Trophoblast cell (in vitro differentiated cells and primary cell): ENCODE measurements at places on chromosomes 1 and 21.

GRCh38 chr1:25815208-25816111 is 4.3 kb upstream of the MTFR1L start:
- DNase-seq: no peak

- DNase-seq: peak; percentile 7
Measured at GRCh38 chr1:93177991-93178390, 2.2 kb downstream of the TMED5 start.

GRCh38 chr1:18119289-18119688 is 11.7 kb downstream of the IGSF21 start:
- DNase-seq: no peak

GRCh38 chr1:1245178-1245816 is 1.2 kb downstream of the C1QTNF12 start:
- no peak for DNase-seq

GRCh38 chr21:38433471-38433870 is 64.8 kb downstream of the ERG start:
- no peak for DNase-seq

DNA sequence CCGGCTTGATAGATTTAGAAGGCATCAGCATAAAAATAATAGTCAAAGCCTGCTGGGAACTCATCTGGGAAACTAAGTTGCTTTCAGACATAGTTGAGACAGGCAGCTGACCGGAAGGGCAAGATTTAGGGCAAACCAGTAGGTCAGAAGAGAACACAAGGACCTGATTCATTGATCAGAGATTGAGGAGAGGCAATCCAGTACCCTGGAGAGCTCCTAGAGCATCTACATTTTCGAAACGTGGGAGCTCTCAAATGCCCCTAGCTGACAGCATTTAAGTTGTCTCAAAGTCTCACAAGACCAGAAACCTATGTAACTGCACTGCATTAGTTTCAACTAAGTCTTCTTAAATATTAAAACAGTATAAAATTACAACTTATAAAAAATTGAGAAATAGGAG is 22.9 kb upstream of the MTF2 start:
- DNase-seq: peak; percentile 30

GRCh38 chr1:75727571-75727970 is 3.1 kb downstream of the ACADM start:
- DNase-seq: no peak

DNA sequence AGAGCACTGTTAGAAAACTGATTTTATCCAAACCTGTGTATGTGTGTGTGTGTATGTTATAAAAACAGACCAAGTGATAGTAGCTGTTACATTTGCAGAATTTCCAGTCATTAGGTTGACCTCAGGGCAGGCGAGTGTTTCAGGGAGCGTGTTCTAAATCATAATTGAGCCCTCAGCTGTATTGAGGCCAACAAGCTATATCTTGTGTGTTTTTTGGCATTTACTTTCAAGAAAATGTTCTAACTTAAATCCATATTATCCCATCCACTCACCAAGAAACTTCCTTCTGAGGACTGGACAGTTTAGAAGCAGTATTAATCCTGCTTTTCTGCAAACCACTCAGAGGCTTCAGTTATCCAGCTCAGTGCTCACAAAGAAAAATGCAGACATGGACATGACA is 12.0 kb downstream of the DDAH1 start:
- DNase-seq: no peak

GRCh38 chr1:244100276-244100675 is 49.2 kb downstream of the ZBTB18 start:
- DNase-seq: no peak

- no peak for DNase-seq
Measured at GRCh38 chr1:22870201-22870871, 102.3 kb downstream of the LACTBL1 start.

DNA sequence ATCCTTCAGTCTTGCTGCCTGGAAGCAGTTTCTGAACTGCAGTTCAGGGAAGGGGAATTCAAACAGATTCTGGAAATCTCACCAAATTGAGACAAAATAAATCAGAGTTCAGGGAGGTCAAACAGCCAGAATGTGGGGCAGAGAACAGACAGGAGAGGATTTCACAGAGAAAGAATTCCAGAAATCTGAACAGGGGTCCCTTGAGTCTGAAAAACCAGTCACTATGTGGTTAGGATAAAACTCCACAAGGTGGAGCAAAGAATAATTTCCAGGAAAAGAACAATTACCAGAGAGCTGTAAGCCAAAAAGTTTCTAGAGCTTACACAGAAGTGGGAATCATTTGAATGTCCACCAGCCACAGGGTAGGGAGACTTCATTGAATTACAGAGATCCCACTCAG is 84.7 kb downstream of the URB2 start:
- no peak for DNase-seq

GRCh38 chr1:217332431-217333065 is 298.3 kb downstream of the GPATCH2 start:
- no peak for DNase-seq

GRCh38 chr1:55781003-55781402 is 565.8 kb upstream of the USP24 start:
- DNase-seq: no peak

DNA sequence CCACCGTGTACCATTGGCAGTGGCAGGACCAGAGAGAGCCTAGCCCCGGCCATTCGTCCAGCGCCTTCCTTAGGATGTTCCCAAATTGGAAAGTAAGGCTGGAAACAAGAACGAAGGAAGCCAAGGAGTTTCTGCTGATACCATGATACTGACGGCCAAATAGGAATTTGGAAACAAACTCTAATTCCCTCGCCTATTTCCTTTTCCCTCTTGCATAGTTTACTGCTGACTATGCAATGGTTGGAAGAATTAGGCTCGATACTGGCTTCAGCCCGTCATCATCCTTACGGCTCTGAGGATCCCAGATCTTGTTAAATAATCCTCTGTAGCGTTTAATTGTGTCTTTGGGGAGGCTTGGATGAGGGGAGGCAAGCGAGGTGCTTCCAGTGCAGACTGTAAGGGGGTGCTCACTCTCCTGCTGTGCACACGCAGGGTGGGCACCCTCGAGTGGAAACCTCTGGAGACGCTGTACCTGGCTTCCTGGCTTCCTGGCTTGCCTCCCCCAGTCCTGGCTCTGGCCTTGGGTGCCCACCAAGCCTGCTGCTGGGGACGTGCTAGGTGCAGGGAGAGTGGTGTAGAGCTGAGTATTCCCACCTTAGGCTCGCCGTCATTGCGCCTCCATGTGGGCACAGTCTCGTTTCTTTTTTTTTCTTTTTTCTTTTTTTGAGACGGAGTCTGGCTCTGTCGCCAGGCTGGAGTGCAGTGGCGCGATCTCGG is 27.4 kb upstream of the CAMTA1 start:
- DNase-seq: peak; percentile 76

DNA sequence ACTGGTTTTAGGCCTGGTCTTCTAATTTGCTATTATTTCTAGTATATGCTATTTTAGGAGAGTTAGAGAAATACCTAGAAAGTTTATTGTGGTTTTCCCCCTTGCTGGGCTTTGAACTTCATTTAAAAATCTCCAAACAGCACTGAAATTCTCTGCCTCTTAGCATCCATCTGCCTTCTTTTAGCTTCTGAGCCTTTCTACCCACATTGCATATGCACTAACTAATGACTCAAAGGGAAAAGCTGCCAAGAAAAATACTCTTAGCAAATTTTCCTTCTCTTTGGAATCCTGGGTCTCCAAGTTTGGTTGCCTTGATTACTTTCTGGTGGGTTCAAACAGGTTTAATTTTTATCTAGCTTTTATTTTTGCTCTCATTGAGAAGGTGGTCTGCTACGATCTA is 408.4 kb upstream of the PTBP2 start:
- DNase-seq: no peak

GRCh38 chr1:119141020-119141424 is 569 bp upstream of the WARS2 start:
- peak; percentile 17 for DNase-seq

DNA sequence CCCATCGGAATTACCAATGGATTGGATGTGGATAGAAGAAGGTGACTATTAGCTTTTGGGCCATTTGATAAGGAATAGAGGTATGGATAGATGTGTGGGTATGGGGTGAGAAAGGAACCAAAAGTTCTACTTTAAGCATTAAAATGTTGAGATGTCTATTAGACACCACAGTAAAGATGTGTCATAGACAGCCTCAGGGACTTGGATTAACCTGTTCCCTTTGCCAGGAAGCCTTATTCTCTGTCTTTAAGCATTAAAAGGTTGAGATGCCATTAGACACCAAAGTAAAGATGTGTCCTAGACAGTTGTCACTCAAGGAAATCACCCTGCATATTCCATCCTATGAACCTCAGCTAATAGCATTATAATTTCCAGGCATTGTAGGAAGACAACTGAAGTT is 11.0 kb upstream of the DENND1B start:
- DNase-seq: peak; percentile 58

DNA sequence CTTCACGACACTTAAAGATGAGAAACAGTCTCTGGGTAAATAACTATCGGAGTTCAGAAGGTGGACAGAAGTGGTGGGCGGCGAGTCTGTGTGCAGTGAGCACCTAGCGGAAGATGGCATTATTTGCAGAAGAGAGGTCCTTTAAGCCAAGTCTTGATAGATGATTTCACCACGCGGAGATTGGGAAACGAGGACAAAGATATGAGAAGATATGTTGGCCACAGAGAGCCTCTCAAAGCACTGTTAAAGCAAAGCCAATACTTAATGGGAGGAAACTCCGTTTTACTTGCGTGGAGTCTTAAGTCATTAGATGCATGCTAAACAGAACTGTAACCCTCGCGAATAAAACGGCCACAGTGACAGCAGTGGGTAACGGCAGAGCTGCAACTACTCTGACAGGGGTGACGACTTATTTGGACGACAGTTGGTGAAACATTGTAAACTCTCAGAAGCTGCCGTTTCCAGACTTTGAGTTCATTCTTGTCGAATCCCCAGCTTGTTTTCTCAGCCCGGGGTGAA is 577 bp upstream of the CEP350 start:
- DNase-seq: peak; percentile 45

- no peak for DNase-seq
Measured at GRCh38 chr1:82391712-82392111, 591.0 kb downstream of the ADGRL2 start.

DNA sequence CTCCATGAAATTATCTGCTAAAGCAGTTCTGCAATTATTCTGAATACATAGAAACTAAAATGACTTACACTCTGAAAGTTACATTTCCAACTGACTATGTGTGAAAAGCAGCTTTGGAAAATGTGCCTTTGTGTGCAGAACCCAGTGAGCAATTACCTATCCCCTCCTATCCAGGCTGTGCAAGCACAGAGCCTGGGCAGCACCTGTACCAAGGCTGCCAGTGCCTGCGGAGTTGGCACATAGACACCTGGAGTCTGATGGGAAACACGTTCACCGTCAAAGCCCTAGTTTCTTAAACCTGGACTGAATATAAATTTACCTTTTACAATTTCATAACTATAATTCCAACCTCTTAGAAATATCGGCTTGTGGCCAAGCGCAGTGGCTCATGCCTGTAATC is 307.3 kb downstream of the KCNH1 start:
- no peak for DNase-seq

DNA sequence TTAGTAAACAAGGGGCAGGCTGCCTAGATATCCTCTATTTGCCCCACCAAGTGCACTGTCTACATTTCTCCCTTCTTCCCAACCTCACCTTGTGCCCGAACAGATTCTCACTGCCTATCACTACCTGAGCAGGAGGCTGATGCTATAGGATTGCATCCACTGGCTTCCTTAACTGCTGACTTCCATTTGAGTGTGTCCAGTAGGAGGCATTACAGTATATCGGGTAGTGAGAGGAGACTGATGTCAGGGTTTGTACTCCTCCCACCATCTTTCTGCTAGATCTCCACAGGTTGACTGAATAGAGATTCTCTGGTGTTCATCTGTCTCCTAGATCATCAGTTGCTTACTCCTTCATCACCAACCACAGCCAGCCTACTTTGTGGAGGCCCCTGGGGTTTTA is 796.3 kb downstream of the LRRIQ3 start:
- no peak for DNase-seq

GRCh38 chr1:109624201-109625010 is 4.8 kb downstream of the AMPD2 start:
- no peak for DNase-seq

DNA sequence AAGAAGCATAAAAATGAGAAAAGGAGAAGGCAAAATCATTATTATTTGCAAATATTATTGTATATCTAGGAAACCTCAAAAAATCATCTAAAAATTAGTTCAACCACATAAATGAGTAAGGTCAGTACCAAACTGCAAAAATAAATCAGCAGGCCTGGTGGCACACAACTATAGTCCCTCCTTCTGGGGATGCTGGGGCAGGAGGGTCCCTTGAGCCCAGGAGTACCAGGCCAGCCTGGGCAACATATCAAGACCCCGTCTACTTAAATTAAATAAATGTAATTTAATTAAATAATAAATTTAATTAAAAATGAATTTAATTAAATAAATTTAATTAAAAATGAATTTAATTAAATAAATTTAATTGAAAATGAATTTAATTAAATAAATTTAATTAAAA is 40.3 kb upstream of the TRIM67 start:
- peak; percentile 14 for DNase-seq

- peak; percentile 69 for DNase-seq
Measured at GRCh38 chr21:15301736-15302135, 236.9 kb upstream of the NRIP1 start.

- peak; percentile 82 for DNase-seq
Measured at GRCh38 chr1:155989242-155990004, 11.1 kb upstream of the ARHGEF2 start.

DNA sequence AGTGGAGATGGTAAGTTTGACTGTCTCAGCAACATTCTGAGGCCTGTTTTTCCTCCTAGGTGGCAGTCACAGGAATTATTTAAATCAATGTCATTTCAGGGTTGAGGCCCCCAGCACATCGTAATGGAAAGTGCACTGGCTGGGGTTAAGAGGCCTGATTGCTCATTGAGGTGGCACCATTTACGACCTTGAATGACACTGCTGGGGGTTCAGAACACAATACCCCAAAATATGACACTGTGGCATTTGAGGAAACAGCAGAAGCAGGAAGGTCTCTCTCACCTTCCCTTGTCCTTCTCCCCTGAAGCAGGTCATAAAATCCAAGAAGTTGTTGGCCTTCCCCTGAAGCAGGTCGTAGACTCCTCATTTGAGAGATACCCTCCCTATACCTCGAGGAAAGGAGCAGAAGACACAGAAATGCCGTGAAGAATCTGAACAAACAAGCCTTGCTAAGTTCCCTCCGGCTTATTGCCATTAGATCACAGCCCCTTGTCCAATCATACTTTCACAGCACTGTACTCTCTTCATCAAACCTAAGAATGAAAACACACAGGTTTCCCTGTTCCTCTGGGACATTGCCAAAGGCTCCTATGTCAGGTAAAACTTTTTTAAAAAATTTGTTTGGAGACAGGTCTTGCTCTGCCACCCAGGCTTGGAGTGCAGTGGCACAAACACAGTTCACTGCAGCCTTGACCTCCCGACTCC is 71.3 kb downstream of the S1PR1 start:
- DNase-seq: peak; percentile 92

GRCh38 chr1:78511334-78511733 is 20.6 kb downstream of the PTGFR start:
- no peak for DNase-seq

DNA sequence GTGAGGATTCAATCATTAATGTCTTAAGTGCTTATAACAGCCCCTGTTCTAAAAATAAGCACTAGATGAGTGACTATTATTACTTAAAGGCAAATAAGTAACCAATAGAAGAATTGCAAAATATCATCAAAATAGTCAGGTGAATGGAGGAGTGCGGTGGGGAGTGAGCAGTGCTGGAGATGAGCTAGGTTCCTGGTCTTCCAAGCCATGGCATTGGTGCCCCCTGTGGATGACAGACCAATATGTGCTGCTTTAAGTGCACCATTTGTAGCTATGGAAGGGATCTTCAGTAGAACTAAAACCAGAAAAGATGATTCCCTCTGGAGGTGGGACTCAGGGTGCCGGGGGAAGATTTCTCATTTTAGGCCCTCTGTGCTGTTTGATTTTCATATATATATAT is 46.1 kb upstream of the SLC30A1 start:
- DNase-seq: peak; percentile 72
